Thoracic aorta (tissue), 2 donors: ENCODE measurements at places on chromosomes 2 and 18.

DNA sequence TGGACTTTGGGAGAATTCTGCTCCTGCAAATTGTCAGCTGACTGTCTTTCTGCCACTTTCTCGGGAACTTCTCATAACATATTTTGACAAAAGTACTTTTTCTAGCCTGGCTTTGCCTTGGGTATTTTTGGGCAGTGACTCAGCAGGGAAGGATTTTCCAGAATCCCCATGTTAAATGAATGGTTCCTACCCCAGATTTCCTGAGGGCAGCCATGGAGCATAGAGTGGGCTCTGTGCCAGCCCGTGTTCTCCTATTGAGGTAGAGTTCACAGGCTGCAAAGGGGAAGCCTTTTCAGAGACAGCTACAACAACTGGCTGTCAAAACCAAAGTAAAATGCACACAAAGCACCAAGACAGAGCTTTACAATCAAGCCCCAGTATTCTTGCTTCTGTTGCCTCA lies 59.8 kb downstream of the BMP10 start:
- DNase-seq, result peak; percentile 27

- no peak for DNase-seq
Measured at GRCh38 chr2:61356958-61357350, 113.9 kb downstream of the USP34 start.

- DNase-seq, result no peak
Measured at GRCh38 chr2:172021955-172022354, 22.2 kb downstream of the METAP1D start.

DNA sequence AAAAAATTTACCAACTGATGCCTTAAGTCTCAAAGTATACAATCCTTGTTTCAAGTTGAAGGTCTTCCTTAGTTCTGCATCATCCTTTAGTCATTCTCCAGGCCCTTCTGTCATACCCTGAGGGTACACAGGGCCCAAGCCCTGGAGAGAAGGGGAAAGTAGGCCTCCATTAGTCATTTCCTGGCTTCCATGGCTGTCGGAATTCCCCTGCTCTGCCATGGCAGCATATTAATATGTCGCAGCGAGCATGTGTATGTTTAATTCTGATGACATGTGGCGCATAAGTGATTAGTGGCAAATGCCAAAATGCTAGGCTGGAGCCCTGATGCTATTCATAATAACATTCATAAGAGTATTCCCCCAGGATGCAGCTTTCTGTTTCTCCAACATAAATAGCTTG lies 22.1 kb downstream of the GPR39 start:
- DNase-seq, result no peak

DNA sequence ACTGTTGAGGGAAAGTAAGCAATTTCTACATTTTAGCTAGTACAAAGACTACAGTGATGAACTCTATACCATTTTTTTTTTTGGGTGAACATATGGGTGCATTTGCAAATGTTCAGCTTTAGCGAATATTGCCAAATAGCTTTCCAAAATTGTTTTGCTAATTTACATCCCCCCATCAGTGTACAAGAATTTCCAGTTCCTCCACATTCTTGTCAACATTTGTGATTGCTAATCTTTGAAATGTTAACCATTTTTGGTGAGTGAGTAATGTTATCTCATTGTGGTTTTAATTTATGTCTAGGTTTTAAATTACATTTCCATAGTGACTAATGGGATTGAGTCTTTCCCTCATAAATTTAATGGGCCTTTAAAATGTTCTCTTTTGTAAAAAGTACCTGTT lies 16.4 kb upstream of the CNRIP1 start:
- no peak for DNase-seq

DNA sequence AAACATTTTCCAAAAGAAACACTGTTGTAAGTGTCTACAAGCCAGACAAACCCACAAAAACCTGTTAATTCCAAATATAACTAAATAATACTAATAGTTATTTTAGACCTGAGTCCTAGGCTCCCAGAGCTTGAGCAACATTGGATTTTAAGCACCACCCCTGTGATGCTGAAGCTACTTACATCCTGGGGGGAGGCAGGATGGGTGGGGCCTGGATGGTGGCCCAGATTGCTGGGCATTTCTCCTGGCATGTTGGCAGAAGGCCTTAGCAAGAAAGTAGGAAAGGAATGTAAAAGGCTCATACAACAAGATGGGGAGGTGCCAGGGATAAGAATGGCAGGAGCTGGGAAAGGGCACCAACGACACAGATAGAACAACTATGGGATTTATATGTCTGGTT lies 50.7 kb upstream of the OTX1 start:
- peak; percentile 16 for DNase-seq

DNA sequence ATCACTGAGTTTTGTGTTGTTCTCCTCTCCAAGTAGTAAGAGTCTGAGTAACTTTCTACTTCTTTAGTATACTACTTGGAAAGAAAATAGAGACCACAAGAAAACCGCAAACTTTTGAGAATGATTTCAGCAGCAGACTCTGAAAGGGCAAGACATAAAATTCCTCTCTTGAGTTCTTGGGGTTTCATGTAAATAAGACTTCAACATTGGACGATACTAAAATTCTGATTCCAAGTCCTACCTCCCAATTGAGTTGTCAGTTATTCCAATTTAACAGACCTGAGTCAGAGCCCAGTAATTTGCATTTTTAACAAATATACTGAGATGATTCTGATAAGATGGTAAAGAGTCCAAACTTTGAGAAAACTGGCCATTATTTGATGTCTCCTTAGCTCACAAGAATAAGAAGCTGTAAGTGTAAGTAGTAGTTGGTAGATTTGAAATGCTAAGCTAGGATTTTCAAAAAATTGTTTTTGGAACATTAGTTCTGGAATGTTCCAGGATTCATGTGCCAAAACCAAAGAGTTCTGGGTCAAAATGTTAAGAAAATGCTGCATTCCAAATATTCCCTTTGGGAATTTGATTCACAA lies 261.6 kb upstream of the SPOPL start:
- no peak for DNase-seq

- no peak for DNase-seq
Measured at GRCh38 chr2:74099835-74100234, 47.9 kb downstream of the BOLA3 start.

- no peak for DNase-seq
Measured at GRCh38 chr2:147711031-147711430, 133.8 kb upstream of the ACVR2A start.

GRCh38 chr2:186281726-186282125 lies 204.3 kb upstream of the ZC3H15 start:
- DNase-seq, result no peak

GRCh38 chr2:231816327-231817026 lies 30.2 kb downstream of the COPS7B start:
- DNase-seq, result no peak

GRCh38 chr2:20678086-20678395 lies 11.1 kb downstream of the GDF7 start:
- no peak for DNase-seq

- DNase-seq, result no peak
Measured at GRCh38 chr2:88671786-88672427, 19.6 kb upstream of the RPIA start.

- no peak for DNase-seq
Measured at GRCh38 chr2:16149349-16150243, 209.2 kb downstream of the MYCN start.

DNA sequence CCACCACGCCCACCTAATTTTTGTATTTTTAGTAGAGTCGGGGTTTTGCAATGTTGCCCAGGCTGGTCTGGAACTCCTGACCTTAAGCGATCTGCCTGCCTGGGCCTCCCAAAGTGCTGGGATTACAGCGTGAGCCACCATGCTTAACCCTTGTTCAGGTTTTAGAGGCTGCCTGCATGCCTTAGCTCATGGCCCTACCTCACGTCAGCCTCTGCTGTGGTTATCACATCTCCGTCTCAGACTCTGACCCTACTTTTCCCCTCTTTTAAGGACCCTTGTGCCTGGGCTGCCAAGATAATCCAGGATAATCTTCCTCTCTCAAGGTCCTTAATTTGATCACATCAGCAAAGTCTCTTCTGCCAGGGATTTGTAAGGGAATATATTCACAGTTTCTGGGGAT lies 98.2 kb upstream of the PMAIP1 start:
- no peak for DNase-seq

GRCh38 chr2:113846429-113846828 lies 43.5 kb upstream of the ACTR3 start:
- no peak for DNase-seq

- no peak for DNase-seq
Measured at GRCh38 chr2:25491966-25492532, 150.3 kb upstream of the DNMT3A start.

DNA sequence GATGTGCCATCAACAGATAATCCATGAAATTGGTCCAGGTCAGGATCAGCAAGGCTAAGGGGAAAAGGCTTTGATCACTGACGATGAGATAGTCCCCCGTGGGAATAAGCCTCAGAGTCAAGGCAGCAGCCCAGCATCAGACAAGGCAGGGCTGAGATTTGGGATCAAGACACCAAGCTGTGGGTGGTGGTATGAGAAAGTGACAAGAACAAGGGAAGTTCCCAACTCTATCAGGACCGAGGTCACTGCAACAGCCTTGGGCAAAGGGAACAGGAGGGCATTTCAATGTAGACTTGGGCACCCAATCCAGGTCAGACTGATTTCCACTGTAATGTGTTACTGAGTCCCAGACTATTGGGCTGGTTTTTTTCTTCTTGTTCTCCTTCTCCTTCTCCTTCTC lies 18.7 kb downstream of the PLEK start:
- DNase-seq, result no peak

- DNase-seq, result no peak
Measured at GRCh38 chr2:6394276-6394675, 471.4 kb downstream of the CMPK2 start.

GRCh38 chr2:41764919-41765318 lies 282.9 kb upstream of the PKDCC start:
- DNase-seq, result no peak

DNA sequence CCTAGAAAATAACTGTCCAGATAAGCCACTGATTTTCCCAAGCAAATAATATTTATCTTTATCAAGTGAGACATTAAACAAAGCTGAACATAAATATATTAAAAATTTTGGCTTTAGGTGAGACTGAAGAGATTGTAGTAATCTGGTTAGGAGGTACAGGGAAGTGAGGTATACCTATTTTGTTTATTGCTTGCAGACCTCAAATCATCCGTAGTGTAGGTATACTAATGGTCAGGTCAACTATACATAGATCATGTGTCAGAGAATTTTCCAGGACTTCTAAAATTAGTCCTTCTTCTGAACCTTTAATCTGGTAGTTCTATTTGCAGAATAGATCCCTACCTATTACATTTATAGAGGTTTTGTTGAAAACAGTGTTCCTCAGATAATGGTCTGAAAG lies 41.5 kb downstream of the SP140 start:
- DNase-seq, result no peak

DNA sequence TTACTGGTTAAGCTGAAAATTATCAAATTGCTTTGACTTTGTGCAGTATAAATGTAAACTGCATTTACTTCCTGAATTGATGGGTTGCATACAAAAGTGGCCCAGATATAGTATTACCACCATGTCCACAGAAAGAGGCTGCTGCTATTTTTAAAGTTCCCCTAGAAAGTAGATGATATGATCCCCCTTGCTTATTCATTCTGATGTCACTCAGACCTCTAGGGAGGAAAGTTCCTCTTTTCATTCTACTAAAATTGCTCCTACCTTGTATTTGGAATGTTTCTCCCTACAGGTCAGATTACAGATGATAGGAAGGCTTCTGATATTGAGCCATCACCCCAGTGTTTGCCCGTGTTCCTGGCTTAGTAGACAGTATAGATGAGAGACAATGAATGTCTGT lies 247.6 kb upstream of the TNP1 start:
- DNase-seq, result no peak

- no peak for DNase-seq
Measured at GRCh38 chr18:28669165-28669564, 492.2 kb upstream of the CDH2 start.

GRCh38 chr2:138276339-138276738 lies 225.2 kb upstream of the SPOPL start:
- no peak for DNase-seq

- DNase-seq, result no peak
Measured at GRCh38 chr2:168233166-168233565, 14.2 kb downstream of the STK39 start.

DNA sequence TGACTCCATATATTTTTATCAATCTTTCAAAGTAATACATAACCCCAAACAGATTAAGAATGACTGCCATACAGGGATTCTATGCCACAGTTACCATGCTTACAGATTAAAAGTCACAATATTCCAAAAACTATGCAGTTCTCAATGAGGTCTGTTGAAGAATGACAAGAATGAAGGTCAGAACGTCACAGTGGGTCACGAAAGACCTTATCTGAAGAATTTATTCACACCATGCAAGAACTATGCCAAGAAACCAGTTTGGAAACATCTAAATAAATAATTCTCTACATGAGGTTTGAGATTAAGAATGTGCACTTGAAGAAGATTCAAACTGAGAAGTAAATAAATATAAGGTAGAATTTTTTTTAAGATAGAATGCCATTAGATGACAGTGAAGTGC lies 253.3 kb downstream of the EXOC6B start:
- DNase-seq, result no peak

- no peak for DNase-seq
Measured at GRCh38 chr2:97798416-97798815, 85.0 kb downstream of the ZAP70 start.

DNA sequence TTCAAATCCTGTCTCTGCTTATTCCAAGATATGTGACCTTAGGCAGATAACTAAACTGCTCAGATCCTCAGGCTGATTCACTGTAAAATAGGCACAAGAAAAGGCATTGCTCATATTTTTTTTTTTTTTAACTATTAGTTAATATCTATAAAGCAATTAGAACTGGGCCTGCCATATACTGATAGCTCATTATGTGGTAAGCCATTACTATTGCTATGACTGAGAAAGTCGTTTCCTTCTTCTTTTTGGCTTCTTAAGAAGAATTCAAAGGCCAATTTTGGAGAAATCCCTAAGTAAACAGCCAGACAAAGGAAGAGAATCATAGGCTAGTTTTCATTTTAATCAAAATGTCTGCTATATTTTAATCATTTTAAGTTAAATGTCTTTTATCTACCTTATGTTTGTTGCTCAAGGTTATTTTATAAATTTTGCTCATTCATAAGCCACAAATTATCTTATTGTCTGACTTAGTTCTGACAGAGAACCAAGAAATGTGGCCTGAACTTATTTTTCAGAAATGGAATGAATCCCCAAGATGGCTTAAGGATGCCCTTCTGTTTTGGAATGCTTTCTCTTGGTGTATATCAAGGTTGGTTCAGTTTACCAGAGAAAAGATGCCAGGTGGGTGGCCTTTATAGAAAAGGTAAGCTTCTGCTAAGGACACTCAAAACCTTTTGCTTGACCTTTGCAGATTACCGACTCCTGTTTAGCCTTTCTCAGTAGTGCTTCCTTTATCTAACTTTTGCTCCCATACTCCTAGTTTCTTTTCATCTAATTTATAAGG lies 21.3 kb upstream of the VRK2 start:
- no peak for DNase-seq

- no peak for DNase-seq
Measured at GRCh38 chr2:79131687-79132086, 11.4 kb downstream of the REG1A start.

DNA sequence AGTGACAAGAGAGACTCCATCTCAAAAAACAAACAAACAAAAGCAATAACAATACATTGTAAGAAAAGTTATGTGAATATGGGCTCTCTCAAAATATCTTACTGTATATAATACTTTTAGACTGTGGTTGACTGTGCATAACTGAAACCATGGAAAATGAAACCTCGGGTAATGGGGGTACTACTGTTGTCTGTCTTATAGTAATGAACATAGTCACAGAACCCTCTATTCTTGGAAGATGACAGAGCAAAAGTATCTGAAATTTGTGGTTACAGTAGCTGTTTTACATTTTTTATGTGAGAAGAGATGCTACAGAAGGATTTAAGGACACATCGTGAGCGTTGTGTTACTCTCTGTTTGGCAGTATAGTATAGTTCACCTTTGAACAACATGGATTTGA lies 60.5 kb downstream of the MAP4K4 start:
- no peak for DNase-seq

GRCh38 chr2:29725610-29726009 lies 195.8 kb downstream of the ALK start:
- no peak for DNase-seq
